ENCODE measurements at places on chromosomes 4 and X.

GRCh38 chrX:132394591-132394990, 94.2 kb downstream of the MBNL3 start:
- DNase-seq, result no peak
- H3K4me3 ChIP-seq, result no peak overlapping the region
- no peaks in the 10 kb centered on the region for H3K27me3 ChIP-seq
- no peaks in the 10 kb centered on the region for H3K4me1 ChIP-seq
- no peaks in the 10 kb centered on the region for H3K36me3 ChIP-seq
- no peak overlapping the region for H3K27ac ChIP-seq

- DNase-seq, result no peak
- no peaks in the 10 kb centered on the region for H3K4me1 ChIP-seq
- no peak overlapping the region for H3K4me3 ChIP-seq
- no peaks in the 10 kb centered on the region for H3K27me3 ChIP-seq
These were observed 9.6 kb downstream of the AMER1 start for GRCh38 chrX:64195862-64196261.

DNA sequence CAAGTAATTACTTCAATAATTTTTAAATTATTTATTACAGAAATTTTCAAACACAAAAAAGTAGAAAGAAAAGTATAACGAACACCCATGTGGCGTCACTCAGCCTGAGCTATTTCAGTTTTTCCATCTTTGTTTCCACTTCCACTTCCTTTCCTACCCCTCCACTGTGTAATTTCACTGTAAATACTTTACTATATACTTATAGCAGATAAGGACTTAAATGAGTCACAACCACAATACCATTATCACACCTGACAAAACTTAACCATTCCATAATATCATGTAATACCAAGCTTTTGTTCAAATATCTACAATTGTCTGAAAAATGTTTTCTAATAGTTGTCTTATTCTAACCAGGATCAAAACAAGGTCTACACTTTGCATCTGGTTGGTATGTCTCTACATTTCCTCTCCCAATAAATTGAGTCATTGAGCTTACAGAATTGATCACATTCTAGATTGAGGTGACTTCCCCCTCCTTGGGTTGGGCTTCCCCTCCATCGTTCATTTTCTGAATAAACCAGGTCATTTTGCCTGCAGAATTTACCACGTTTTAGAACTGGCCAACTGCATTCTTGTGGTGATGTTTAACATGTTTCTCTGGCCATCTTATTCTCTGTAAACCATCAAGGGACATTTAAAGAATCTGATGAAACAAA, 48.7 kb downstream of the ATP10D start:
- H3K4me3 ChIP-seq, result no peak overlapping the region
- peaks cover 13% of the 10 kb centered on the region for H3K36me3 ChIP-seq
- no peaks in the 10 kb centered on the region for H3K27me3 ChIP-seq
- no peak overlapping the region for H3K27ac ChIP-seq

DNA sequence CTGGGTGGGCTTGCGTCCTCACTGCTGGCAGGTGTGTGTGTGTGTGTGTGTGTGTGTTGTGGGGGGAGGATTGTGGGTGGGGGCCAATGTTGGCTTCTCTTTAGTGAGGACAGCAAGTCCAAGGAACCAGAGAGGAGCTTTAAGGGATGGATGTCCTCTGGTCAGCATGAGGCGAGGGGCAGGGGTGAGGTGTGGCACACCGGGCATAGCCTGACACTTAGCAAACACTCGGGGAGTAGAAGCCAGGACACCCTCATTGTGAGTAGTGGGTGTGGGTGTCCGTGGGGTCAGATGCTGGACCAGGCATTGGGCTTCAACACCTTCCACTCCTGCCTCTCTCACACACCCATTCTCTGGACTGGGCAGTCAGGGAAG, 2.8 kb downstream of the SORCS2 start:
- DNase-seq, result no peak
- peaks cover 8% of the 10 kb centered on the region for H3K27me3 ChIP-seq
- H3K4me1 ChIP-seq, result peaks cover 7% of the 10 kb centered on the region
- no peak overlapping the region for H3K4me3 ChIP-seq
- no peak overlapping the region for H3K27ac ChIP-seq

DNA sequence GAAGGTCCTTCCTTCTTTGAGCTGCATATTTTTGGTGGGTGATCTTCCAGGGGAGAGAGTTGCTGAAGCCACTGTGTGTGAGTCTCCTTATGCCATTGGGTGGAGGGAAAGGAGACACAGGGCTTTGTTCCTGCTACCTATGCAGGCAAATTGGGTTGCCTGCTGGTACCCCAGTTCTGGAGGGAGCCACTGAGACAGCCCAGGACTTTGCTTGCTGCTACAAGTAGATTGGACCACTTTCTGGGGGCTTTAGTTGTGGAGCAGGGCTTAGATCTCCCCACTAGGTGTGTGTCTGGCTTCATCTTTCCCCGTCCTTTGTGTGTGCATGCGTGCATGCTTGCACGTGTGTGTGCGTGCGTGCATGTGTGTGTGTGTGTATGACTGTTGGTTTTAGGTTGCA, 10.0 kb downstream of the CITED1 start:
- no peak overlapping the region for H3K27ac ChIP-seq
- H3K4me1 ChIP-seq, result no peaks in the 10 kb centered on the region
- H3K27me3 ChIP-seq, result no peaks in the 10 kb centered on the region
- no peak for DNase-seq
- no peaks in the 10 kb centered on the region for H3K36me3 ChIP-seq

GRCh38 chr4:108486046-108486445, 134.3 kb upstream of the RPL34 start:
- no peaks in the 10 kb centered on the region for H3K4me1 ChIP-seq
- no peak overlapping the region for H3K27ac ChIP-seq
- H3K36me3 ChIP-seq, result no peaks in the 10 kb centered on the region
- H3K4me3 ChIP-seq, result no peak overlapping the region
- no peaks in the 10 kb centered on the region for H3K27me3 ChIP-seq
- no peak for DNase-seq

- H3K4me3 ChIP-seq, result no peak overlapping the region
- H3K27me3 ChIP-seq, result no peaks in the 10 kb centered on the region
- no peak overlapping the region for H3K27ac ChIP-seq
These were observed 37.1 kb upstream of the SETD7 start for GRCh38 chr4:139593091-139593564.

DNA sequence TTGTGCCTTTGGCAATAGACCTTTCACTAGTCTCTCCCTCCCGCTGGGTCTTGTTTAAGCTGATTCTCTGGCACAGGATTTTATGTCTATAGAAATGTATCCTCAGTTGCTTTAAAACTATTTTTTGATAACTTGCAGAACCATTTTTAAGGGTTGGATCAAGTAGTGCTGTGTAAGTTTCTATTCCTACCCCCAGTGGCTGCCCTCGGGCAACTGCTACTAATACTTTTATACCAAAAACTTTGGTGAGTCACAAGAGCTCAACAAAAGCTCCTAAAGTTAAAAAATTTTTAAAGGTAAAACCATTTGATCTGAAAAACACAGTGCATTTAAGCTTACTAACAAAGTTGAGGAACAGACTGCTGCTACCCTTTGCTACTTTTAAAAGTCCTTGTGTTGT, 1460.6 kb upstream of the PCDH7 start:
- H3K27me3 ChIP-seq, result no peaks in the 10 kb centered on the region
- H3K27ac ChIP-seq, result no peak overlapping the region
- no peak overlapping the region for H3K4me3 ChIP-seq
- no peaks in the 10 kb centered on the region for H3K4me1 ChIP-seq
- H3K36me3 ChIP-seq, result no peaks in the 10 kb centered on the region

DNA sequence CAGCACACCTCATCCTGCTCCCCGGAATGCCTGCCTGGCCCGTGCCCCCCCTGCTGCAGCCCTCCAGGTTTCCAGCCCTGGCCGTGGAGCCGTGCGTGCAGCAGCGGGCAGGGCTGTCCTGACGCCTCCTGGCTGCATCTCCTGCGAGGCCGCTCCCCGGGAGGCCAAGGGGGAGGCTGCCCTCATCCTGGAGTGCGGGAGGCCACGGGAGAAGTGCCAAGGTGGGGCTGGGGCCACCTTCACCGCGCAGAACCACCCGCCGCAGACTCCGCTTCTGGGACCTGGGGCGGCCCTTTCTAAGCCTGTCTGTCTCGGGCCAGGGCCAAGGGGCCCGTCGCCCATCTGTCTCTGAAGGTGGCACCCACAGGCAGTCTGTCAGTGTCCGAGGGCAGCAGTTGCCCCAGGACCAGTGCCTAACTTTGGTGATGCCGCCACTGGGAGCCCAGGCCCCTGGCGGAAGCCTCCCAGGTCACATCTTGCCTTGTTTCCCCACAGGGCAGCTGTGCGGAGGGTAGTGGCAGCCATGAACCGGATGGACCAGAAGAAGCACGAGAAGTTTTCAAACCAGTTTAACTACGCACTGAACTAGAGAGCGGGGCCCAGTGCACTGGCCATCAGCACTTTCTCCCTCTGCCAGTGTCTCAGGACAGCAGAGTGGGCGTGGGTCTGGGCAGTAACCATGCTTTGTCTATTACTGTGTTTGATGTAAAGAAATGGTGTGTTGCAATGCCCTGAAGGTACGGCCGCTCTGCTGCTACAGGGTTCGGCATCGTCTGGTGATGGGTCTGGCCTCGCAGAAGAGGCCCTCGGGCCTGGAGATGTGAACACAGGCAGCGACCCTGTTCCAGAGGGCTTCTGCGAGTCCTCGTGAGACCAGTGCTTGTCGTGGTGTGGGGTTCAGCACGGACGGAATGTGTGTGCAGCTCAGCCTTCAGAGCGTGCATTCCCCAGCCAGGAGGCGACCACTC, 20.6 kb downstream of the NKX1-1 start:
- H3K27ac ChIP-seq, result no peak overlapping the region
- H3K4me1 ChIP-seq, result no peaks in the 10 kb centered on the region
- no peak overlapping the region for H3K4me3 ChIP-seq
- H3K36me3 ChIP-seq, result peaks cover 32% of the 10 kb centered on the region

DNA sequence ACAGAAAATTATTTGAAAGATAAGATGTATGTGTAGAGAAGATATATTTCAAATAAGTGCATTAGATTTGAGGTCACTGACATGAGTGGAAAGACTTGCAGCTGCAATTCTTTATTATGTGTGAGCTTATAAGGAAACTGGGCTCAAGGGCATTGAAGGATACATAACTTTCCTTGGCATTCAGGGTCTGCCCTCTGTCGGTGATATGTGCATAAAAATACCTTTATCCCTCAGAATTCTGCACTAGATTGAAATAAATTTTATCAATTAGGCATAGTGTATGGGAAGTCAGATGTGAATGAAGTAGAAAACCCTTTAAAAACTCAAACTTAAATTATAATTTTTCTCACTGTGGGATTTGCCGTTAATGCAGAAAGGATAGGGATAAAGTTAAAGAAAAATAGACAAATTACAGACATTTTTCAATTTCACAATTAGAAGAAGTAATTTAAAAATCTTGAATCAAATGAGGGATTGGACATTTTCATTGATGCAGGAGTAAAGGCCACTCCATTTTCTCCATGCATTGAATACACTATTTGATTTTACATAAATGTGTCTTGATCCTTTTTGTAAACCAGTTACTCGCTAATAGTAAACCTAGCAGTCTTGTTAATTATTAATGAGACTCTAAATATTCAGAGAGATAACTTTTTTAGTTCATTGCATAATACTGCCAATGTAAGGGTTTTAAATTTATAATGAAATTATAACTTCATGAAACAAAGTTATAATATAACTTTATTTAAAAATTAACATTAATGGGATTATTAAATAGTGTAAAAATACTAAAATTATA, 21.0 kb upstream of the ETNPPL start:
- no peaks in the 10 kb centered on the region for H3K4me1 ChIP-seq
- DNase-seq, result no peak
- no peak overlapping the region for H3K27ac ChIP-seq

Data from thoracic aorta (tissue), 2 donors.